ENCODE measurements at places on chromosomes 13 and 19.

- DNase-seq = no peak
These were observed 18.0 kb downstream of the APBA3 start for GRCh38 chr19:3743486-3743885.

DNA sequence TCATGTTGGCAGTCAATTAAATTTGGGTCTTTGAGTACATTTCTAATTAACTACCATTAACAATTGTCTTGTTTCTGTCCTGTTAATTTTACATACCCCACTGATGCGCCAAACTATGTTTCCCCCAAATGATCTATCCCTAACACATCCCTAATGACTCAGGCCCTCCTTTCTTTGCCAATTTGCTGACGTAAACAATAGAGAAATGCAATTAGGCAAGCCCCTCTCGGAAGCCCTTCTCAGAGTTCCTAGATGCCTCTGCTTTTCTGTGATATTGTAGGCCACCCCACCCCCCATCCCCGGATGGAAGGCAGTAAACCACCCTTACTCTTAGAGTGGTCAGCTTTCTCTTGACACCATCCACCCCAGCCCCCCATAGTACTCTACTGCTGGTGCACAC lies 74.2 kb downstream of the FLT1 start:
- no peak for DNase-seq

DNA sequence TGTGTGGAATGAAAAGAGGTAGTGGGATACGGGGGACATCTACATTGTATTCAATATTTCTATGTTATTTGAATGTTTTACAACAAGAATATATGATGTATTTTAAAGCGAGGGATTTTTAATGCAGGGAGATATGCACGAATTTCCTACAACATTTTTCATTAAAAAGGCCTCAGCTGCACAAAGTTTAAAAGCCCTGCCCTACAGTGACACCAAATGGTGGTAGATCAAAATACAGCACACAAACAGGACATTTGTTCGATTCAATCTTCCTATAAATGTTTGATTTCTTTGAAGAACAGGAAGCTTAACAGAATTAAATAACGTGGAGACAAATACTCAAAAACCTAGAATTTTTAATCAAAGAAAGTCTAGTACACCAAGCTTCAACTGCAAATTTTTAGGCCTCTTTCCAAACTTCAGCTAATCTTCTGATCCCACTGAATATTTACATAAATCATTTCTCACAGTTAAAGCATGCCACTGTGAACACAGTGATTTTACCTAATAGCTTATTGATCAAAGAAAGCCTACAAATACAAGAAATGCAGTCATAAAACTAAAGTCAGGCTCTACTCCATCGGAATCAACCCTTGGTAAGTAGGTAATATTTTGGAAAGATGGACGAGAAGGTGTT lies 257.2 kb downstream of the DIAPH3 start:
- no peak for DNase-seq

- no peak for DNase-seq
These were observed 119.7 kb upstream of the SPATA13 start for GRCh38 chr13:24040835-24041234.

DNA sequence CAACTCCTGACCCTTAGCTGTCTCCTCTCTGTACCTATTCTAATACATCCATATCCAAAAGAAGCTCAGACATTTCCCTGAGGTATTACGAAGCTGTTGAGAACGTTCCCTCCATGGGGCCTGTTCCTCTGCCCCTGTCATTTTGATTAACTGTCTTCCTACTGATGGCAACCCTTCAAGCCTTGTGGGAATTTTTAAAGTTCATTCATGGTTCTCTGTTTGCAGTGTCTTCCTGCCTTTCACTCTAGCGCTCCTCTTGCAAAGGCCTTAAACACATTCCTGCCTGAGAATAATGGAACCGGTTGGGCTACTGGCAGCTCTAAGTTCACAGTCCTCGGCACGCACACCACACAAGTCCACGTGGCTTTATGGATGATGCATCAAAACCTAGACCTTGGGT lies 66.1 kb downstream of the LHFPL6 start:
- DNase-seq = no peak

- no peak for DNase-seq
These were observed 104.2 kb upstream of the IPO5 start for GRCh38 chr13:97849305-97849704.

DNA sequence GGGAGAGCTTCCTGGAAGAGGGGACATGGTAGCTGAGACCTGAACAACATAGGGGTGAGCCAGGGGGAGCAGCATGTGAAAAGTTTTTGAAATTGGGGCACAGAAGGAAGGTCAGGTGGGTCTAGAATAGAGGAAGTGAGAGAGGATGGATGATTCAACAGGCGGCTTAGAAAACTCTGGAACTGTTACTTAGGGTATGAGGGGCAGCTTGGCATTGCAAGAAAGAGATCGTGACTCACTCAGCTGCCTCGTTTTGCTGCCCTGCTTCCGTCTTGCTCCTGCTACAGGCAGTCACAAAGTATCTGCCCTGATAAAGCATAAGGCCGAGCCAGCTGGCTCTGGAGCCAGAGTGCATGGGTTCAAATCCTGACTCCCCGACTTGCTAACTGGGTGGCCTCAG lies 1.3 kb upstream of the CEACAM20 start:
- DNase-seq = no peak

DNA sequence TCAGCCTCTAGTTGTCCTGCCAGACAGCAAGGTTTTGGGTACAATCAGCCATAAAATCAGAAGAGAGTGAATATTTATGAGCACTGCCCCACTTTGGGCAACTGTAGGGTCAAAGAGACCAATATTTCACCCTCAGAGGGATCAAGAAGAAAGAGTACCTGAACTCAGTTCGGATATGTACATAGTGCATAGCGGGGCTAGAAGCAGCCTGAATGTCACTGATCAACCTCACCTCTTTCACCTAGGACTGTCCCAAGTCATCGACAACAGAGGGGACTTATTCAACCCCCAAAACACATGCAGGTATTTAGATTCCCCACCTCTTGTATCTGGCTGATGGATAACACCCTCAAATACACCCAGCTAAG lies 446.9 kb downstream of the COG6 start:
- no peak for DNase-seq

DNA sequence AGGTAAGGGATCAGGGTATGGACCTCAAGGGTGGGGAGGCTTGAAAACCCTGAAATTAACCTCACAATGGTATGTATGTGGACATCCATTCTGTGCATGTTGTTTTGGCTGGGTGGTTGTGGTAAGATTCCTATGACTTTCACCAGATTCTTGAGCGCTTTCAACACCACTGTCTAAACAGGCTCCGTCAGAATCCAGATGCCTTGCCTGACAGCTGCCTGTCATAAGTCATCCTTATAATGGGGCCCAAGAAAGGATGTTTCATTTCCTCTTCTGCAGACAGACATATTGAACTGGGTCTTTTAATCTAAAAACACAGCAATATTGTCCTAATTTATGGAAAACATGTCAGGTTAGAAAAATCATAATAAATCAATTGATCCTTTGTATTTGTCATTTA lies 41.3 kb downstream of the ALOX5AP start:
- no peak for DNase-seq

DNA sequence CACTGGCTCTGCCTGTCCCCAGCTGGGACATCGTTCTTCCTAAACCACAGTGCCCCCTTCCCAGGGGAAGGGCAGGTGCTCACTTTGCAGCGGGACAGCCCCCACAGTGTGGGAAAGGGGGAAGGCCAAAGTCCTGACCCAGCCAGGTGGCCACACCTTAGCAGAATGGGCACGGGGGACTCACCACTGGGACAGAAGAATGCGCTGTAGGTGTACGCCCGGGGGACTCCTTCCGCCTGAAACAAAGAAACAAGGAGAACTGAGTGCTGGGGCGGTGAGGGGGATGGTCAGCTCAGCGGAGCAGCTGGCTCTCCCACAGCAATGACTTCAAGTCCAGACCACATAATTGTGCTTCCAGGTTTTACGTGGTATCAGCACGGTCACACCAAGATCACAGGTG lies 49.4 kb downstream of the F2RL3 start:
- DNase-seq = no peak

DNA sequence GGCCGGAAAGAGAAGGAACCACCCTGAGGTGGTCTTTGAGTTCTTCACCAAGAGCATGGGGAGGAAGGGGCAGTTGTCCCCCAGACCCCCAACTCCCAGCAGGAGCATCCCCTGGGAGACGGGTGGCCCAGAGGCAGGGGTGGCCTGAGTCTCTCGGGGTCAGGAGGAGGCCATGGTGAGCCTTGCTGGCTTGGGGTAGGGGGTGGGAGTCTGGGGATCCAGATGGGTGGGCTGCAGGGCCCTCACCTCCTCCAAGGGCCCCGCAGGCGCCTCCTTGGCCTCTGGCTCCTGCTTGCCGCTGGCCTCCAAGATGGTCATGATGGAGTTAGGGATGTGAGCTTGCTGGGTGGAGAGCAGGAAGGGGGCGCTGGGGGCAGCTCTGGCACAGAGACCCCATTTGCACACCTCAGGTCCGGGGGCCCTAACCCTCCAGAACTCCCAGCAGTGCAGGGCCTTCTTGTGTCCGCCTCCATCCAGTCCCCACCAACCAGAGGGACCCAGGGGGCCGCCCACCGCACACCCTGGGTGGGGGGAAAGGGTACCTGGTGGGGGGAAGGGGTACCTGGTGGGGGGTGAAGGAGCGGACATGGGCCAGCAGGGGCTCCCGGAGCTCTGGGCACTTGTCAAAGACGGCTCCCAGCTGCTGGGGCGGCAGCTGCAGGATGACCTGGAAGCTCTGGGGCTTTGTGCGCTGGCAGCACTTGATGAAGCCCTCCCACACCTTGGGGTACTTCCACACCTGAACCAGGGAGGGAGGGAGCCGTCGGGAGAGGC lies 1.3 kb upstream of the RSPH6A start:
- DNase-seq = no peak

Data from activated effector memory CD4-positive, alpha-beta T cell treated with Interleukin-2 at 50 U/mL for 16 hours (primary cell).